A549 treated with DMSO at 1 μM for 4 hours (cell line): ENCODE measurements at places on chromosomes 2 and 18. TPM values are rescaled to one million over a fixed set of nuclear protein-coding genes. Genes with fewer than 3 reads are reported as not detected.

The ALPG gene
- total RNA-seq = 0.07 to 0.15 TPM (median 0.13 TPM) in 4 of 5 replicates, not detected in the other

The G6PC2 gene
- total RNA-seq = not detected in 5 replicates

The SLC30A3 gene
- total RNA-seq = 3.2 to 4.9 TPM (median 3.7 TPM) in 5 replicates

The ALLC gene
- 0.05 TPM in 1 of 5 replicates, not detected in the others for total RNA-seq

The UGT1A5 gene
- total RNA-seq = 0.04 TPM in 1 of 5 replicates, not detected in the others

The TCF7L1 gene
- 6.4 to 9.3 TPM (median 7.3 TPM) in 5 replicates for total RNA-seq

The CLEC4F gene
- total RNA-seq = not detected in 5 replicates

The MERTK gene
- 1.7 to 2.7 TPM (median 2.1 TPM) in 5 replicates for total RNA-seq

The NRP2 gene
- 106 to 191 TPM (median 159 TPM) in 5 replicates for total RNA-seq

The ZAP70 gene
- 0.05 to 0.10 TPM in 2 of 5 replicates, not detected in the others for total RNA-seq

The KCNG2 gene
- not detected in 5 replicates for total RNA-seq

The MC2R gene
- total RNA-seq = not detected in 5 replicates

The UGT1A8 gene
- total RNA-seq = 0.08 to 0.26 TPM in 2 of 5 replicates, not detected in the others

The TRIM43 gene
- 0.05 TPM in 1 of 5 replicates, not detected in the others for total RNA-seq

The CRYGD gene
- total RNA-seq = not detected in 5 replicates

The EPB41L3 gene
- total RNA-seq = 0.09 to 0.32 TPM (median 0.16 TPM) in 5 replicates

The APOB gene
- not detected in 5 replicates for total RNA-seq

The GALNT5 gene
- 3.0 to 3.8 TPM (median 3.2 TPM) in 5 replicates for total RNA-seq

The UGP2 gene
- total RNA-seq = 76.8 to 94.9 TPM (median 81.6 TPM) in 5 replicates

The TUBA4B gene
- 0.26 to 0.46 TPM (median 0.31 TPM) in 5 replicates for total RNA-seq

The KCNS3 gene
- 1.1 to 1.4 TPM (median 1.2 TPM) in 5 replicates for total RNA-seq

The GALNT3 gene
- not detected in 5 replicates for total RNA-seq

The SULT1C2 gene
- total RNA-seq = 0.22 to 0.72 TPM (median 0.45 TPM) in 5 replicates

The TLX2 gene
- total RNA-seq = 0.14 to 0.43 TPM (median 0.25 TPM) in 5 replicates

The STON1 gene
- 0.24 to 0.46 TPM (median 0.38 TPM) in 5 replicates for total RNA-seq

The STAT1 gene
- total RNA-seq = 60.5 to 71.8 TPM (median 66.2 TPM) in 5 replicates

The DYNAP gene
- not detected in 5 replicates for total RNA-seq

The ERMN gene
- total RNA-seq = not detected in 5 replicates
